Fibroblast of pulmonary artery (primary cell): ENCODE measurements at places on chromosomes 12 and 14.

DNA sequence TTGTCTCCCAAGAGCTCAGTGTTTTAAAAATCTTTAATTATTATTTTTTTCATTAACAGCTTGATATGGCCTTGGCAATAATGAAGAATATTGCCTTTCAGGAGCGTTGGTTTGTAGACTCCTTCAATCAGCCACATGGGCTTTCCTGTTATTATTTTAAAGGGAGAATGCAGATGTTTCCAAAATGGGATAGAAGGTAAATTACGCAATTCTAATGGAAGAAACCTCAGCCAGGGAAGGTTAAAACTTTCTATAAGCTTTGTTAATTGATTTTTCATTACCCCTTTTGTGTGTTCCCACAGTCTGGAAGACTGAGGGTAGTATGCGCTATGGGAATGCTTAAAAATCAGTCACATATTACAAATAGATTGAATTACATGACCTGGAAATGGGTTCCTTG, 188.4 kb upstream of the NAV3 start:
- no peak for DNase-seq

GRCh38 chr12:76310110-76310509, 38.1 kb downstream of the BBS10 start:
- peak; percentile 43 for DNase-seq

DNA sequence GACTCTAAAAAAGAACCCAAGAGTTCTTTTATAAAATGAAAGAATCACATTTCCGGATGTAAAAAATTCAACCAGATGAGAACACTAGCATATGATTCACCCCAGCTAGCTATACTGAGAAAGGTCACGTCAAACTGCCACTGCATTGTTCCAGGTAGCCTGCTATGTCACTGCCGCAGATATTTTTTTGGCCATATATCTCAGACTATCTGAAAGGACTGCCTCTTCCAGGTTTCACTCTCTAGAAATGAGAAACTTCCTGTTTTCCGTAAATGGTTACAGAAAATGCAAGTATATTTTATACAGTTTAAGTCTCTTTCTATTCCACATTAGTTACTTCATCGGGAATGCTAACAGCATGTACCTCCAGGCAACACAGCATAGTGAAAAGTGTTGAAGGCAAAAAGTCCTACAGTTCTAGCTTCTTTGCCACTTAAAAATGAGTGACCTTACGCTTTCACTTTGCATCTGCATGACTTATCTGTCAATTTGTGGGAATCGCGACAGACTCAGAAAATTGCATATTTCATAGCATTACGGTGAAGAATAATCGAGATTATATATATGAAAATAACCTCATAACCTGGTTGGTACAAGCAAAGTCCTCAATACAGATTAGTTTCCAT, 105.2 kb downstream of the MED13L start:
- peak; percentile 17 for DNase-seq

GRCh38 chr14:68749487-68750475, 43.1 kb downstream of the ZFP36L1 start:
- peak; percentile 38 for DNase-seq

GRCh38 chr12:117547209-117547608, 185.8 kb upstream of the NOS1 start:
- DNase-seq: no peak

GRCh38 chr14:106874350-106874749, 1348.0 kb downstream of the TMEM121 start:
- no peak for DNase-seq

DNA sequence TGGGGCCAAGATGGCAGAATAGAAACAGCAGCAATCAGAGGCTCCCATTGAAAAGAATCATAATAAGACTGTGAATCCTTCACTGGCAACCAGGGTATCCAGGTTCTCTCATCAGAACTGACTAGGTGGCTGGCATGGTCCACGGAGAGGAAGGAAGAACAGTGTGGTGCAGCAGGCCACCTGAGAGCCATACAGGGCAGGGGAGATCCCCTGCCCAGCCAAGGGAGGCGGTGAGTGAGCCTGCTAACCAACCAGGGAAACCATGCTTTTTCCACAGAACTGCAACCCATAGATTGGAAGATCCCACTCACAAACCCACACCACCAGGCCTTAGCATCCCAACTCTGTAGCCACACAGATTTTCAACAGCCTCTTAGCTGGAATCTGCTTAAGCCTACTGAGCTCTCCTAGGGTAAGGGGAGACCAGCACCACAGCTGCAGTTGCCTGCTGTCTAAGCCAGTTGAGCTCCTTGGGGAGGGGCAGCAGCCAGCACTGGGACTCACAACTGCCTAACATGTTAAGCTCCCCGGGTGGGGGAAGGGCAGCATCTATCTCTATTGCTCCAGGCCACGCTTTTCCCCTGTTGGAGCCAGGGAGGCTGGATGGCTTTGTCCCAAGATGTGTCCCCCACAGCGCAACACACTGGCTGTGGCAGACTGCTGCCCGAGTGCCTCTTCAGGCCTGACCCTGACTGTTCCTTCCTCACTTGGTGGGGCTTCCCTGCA, 342.6 kb upstream of the CCDC196 start:
- no peak for DNase-seq

- DNase-seq: no peak
Measured at GRCh38 chr12:3931206-3931605, 58.0 kb upstream of the PARP11 start.

DNA sequence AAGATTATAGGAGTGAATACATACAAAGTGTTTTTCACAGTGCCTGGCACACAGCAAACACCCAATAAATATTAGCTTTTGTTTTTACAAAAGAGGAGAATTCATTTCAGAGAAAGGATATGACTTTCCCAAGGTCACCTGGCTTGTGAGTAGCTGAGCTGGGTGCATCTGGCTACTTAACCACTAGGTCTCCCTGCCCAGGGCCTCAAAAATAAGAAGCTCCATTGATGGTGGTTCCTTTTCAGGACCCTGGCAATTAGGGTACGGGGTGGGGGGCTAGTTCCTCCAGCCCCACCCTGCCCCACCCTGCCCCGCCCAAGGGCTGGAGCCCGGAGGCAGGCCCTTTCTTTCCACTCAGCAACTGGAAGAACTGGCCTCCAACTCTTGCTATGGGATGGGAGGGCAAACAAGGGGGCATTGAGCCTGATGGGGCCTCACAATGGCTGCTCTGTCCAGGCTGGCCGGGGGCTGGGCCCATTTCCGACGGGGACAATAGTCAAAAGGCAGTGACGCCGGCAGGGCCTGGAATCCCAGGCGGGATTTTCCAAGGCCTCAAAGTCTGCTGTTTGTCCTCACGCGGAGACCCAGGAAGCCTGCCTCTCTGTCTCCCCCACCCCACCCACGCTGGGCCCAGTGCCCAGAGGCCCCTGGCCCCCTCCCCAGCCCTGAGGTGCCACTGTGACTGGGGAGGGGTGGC, 8.2 kb upstream of the ATG101 start:
- DNase-seq: no peak

- DNase-seq: no peak
Measured at GRCh38 chr14:55893705-55894104, 224.5 kb upstream of the PELI2 start.

GRCh38 chr12:123232472-123232806, 502 bp downstream of the MPHOSPH9 start:
- no peak for DNase-seq

DNA sequence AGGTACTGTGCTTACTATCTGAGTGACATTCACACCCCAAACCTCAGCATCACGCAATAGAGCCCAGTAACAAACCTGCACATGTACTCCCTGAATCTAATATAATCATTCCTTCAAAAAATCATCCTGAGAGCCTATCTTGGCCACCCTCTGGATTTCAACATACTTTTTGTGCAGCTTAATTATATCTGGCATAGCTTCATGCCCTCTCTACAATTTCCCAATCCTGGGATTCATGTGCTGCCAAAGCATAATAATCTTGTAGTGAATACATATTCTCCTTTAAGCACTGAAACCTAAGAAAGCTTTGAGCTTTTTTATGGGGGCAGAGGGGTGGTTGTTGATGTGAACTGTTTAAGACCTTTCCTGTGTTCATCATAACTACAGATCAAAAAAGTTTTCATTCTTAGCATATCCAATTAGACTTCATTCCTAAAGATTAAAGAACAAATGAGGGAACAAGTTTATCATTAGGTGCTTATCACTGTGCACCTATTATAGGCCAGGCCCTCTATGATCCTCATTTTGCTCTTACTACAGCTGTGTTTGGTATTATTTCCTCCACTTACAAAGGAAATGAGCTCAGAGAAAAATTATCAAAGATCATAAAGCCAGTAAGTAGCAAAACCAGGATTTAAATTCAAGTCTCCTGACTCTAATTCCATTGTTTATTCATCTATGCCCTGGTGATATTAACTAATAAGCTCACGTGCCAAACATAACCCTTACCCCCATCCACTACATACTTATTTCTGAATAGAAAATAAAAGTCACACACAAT, 51.2 kb downstream of the SINHCAF start:
- peak; percentile 12 for DNase-seq

DNA sequence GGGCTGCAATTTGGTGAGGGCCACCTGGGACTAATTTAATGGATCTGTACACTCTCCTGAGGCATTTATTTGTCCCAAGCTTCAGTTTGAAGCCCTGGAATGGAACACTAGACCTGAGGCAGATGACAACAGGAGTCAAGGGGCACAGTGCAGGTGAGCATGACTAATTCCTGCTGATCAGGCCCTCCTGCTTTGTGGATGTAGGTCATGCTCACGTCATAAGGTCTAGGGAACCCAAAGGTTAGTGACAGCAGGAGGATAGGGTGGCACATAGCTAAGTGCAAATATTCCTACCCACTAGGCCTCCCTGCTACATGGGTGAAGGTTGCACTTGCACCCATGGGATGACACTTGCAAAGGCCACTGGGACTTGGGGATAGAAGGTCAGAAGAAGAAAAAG, 30.8 kb downstream of the SDR9C7 start:
- no peak for DNase-seq

GRCh38 chr14:89750908-89751392, 203.6 kb downstream of the EFCAB11 start:
- DNase-seq: no peak

- DNase-seq: peak; percentile 61
Measured at GRCh38 chr14:75430526-75430925, 2.7 kb downstream of the JDP2 start.

GRCh38 chr14:59871166-59871495, 555 bp upstream of the RTN1 start:
- no peak for DNase-seq

DNA sequence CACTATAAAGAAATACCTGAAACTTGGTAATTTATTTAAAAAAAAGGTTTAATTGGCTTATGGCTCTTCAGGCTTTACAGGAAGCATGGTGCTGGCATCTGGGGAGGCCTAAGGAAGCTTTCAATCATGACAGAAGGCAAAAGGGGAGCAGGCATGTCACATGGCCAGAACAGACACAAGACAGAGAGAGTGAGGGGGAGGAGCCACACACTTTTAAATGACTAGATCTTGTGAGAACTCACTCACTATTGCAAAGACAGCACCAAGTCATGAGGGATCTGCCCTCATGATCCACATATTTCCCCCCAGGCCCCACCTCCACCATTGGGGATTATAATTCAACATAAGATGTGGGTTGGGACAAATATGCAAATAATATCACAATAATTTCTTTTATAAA, 355.6 kb downstream of the DAD1 start:
- DNase-seq: no peak
